ENCODE measurements at places on chromosomes 6 and 20.

DNA sequence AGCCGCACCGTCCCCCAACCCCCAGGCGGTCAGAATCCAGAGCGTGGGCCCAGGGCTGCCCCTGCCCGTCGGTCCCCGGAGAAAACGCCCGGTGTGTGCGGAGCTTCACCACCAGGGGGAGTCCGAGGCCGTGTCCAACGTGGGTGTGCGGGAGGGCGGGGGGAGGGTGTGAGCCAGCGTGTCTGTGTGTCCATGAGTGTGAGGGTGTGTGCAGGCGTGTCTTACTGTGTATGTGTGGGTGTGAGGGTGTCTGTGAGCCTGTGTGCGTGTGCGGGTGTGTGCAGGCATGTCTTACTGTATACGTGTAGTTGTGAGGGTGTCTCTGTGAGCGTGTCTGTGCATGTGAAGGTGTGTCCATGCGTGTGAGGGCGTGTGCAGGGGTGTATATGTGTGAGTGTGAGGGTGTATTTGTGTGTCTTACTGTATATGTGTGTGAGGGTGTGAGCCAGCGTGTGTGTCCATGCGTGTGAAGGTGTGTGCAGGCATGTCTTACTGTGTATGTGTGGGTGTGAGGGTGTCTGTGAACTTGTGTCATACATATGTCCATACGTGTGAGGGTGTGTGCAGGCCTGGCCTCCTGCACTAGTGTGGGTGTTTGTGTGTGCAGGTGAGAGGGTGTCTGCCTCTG lies 24.6 kb upstream of the GATA5 start:
- peak; percentile 57 for DNase-seq

GRCh38 chr6:38427492-38428210 lies 212.1 kb downstream of the BTBD9 start:
- DNase-seq: no peak

- DNase-seq: peak; percentile 38
These were observed 14.0 kb upstream of the GSTA4 start for GRCh38 chr6:53009056-53009455.

- DNase-seq: no peak
These were observed 274.6 kb downstream of the PTPRT start for GRCh38 chr20:42915081-42915480.

DNA sequence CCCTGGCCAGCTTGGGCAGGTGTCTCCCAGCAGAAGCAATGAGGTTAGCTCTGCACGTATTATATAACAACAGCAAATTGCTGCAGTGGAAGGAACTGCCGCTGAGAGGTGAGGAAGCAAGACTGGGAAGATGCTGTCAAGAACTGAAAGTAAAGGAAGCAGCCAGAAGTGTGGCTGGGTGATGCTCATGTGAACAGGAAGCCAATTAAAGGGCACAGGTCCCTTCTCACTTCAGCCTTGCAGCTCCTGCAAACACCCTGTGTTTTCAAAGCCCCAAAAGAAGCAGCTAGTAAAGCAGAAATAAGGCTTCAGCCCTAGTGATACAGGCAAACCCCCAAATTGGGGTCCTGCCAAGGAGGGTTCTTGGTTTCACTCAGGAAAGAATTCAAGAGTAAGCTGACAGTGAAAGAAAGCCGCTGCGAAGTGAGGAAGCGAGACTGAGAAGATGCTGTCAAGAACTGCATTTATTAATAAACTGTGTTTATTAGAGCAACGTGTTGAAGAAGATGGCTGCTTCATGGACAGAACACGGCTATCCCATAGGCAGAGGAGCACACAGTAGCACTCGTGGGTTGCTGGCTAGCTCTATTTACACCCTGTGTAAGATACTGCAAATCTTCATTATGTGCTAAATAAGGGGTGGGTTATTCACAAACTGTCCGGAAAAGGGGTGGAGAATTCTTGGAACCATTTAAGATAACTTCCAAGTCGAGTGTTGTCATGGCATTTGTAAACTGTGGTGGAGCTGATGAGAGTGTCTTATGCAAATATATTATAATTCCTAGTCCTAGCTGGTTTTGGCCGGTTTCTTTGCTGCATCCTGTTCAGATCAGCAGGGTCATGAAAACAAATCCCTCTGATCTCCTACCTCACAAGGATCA lies 152.2 kb downstream of the LINC00237 start:
- no peak for DNase-seq

DNA sequence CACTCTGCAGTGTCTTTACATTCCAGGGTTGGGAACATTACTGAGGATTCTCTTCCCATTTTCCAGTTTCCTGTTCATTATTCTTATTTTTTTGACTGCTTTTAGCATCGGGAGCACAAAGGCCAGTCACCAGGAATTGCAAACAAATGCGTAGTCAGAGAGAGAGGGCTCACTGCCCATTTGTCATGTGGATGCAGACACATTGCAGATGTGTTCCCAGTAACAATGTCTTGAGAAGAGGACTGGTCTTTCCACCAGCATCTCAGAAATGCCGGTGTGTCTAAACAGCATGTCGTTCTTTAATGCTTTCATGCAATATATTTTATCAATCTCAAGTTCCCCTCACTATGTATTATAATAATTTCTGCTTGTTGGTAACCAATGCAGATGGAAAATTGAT lies 952 bp upstream of the TAAR6 start:
- no peak for DNase-seq

DNA sequence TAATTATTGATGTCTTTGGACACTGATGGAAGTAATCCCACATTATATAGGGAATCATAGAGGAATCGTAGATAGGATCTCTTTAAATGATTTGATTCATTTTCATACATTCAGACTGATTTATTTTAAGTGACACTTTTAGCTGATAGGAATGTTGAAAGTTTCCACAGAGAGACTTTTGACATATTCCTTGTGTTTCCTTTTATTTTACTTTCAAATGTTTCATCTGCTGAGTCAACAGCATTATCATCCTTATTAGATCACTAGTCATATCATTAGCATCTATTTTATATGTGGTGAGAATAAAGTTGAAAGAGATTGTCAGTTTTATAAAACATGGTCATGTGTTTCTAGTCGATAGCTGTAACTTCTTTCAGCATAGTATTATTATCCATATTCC lies 13.4 kb downstream of the DCBLD1 start:
- DNase-seq: peak; percentile 59

DNA sequence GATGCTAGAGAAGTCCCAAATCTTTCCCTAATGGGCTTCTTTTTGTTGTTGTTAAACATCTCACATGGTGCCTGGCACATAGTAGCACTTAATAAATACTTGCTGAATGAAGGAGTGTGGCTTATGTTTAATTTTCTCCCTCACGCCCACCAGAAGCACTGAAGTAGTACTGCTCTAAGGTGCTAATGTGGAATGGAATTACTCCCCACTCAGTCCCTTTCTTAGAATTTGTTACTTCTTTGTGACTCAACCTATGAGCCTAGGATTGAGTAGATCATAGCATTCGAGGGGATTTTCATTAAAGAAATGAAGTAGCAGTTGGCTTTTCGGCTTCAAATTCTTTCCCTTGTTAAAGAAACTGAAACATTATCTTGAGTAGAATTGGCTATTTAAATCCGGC lies 192.8 kb downstream of the CLIC5 start:
- no peak for DNase-seq

DNA sequence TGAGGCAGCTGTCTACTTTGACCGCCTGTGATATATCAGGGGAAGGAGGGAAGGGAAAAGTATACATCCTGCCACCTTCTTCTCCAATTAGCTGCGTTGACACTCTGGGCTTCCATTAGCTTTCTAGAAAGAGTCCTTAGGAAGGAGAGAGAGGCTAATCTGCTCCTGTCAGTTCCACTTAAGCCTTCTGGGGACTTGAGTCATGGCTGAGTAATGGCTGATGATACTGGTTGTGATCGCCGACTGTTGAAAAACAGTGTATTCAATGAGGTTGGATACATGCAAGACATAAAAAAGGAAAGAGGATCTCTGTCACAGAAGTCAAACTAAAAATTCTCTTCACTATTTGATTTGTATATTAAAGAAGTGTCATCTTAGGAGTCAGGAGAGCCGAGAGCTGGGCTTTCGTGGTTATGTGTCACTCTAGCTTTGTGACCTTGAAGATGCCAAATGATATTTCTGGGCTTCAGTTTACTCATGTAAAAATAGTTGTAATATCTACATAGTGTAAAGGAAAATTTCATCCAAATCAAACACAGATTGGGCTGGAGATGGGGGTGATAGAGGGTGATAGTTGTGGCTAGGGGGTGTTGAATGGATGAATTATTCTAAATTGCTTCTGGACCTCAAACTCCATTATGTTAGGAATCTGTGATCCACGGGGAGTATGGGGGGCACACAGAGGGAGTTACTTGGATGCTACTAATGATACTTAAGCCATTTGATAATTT lies 189.0 kb downstream of the UST start:
- peak; percentile 79 for DNase-seq

DNA sequence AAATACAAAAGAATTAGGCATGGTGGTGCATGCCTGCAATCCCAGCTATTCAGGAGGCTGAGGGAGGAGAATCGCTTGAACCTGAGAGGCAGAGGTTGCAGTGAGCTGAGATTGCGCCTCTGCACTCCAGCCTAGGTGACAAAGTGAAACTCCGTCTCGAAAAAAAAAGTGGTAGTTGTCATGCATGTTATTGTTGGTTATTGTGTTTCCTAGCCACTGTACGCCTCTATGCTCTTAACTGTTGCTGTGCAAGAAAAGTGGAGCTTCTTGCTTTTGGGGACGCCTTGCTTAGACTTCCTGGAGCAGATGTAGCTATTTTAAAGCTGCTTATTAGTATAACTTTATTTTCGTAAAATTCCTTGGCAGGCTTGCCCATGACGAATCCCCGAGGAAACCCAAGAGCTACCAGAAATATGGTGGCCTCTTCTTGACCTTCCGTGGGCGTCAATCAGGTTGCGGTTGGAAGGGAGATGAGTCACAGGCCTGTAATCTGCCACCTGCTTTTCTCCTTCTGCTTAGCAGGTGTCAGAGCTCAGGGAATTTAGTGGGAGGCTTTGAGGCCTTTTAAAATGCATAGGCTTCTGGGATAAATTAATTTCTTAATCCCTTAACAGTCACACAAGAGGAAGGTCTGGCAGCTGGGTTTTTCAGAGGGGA lies 17.3 kb downstream of the GABRR2 start:
- DNase-seq: peak; percentile 95

DNA sequence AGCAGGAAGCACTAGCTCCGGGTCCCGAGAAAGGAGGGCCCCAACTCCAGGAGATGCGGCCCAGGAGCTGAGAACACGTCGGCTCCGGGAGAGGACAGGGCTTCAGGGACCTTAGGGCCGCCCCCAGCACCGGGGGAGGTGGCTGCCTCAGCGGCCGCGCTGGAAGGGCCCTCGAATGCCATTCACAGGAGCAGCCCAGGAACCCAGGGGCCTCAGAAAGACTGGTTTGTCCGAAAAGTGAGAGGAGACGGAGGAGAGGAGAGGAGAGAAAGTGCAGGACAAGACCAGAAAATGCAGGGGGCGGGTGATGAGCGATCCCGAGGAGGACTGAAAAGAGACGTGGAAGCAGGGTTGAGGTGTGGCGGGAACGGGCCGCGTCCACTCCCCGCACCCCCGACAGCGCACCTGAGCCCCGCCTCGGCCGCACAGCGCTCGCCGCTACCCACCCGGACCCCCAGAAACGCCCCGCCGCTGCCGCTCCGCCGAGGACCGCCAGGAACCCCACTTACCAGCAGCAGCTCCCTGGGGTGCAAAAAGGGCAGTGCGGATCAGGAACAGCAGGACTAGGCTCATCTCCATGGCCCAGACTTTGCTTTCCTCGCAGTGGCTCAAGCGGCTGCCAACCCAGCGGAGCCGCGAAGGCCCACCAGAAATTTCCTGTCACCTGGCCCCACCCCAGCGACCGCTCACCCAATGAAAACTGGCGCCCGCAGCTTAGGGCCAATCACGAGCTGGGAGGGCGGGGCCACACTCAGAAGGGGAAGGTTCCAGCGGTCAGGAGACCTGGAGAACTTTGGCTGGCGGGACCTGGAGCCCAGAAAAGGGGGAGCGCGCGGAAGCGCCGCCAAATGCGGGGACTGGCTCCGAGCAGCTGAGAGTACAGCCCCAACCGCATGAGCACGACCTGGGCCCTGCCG lies 25.4 kb downstream of the HLA-F start:
- DNase-seq: peak; percentile 84

GRCh38 chr6:113600551-113601339 lies 256.4 kb upstream of the MARCKS start:
- no peak for DNase-seq

DNA sequence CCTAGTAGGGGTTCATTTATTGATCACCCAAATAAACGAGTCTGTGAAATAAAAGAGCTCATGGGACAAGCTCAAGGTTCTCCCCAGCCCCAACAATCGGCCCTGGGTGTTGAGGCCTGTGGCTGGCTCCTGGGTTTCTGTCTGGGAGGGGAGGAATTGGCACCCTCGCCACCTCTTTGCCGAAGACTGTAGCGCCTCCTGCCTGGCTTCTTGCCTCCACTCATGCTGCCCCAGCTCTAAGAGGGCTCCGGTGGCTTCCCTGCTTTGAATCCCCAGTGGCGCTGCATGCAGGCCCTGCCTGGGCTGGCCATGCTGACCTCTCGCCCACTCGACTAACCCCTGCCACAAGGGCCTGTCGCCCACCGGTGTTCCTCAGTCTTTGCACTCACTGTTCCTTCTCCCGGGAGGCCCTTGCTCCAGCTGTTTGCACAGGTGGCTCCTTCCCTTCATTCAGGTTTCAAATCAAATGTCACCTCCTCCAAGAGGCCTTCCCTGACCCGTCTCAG lies 5.4 kb downstream of the MLN start:
- no peak for DNase-seq

DNA sequence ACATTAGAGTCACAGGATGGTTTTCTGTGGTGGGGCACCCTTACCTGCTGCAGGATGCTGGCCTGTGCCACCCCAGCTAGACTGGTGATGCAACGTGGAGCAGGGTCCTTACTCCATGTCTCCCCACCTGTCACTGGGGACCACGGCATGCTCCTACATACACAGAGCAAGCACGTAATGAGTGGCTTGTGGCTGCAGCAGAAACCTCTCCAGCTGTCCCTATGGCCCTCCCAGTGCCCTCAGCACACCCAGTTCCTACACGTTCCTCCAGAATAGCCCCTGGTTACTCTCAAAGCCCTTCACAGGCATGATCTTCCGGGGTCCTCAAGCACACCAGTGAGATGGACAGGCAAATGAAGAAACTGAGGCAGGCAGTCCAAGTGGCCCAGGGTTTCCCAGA lies 3.2 kb upstream of the LSM14B start:
- no peak for DNase-seq

DNA sequence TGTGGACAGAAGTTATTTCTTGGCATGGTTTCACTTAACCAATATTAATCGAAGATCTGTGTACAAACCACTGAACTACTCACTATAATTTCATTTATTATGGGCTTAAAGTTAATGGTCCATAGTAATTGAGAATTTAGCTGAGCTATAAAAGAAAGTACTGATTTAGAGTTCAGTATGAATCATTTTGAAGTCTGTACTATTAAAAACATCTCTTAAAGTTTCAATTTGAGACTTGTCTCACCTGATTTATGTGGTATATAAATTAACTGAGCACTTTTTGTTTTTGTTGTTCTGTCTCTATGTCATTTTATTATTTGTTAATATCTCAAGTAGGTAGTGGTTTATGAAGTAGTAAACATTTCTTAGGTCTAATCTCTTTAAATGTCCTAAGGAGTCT lies 24.9 kb downstream of the KPNA5 start:
- no peak for DNase-seq
